ENCODE measurements at places on chromosomes 6 and 20.

DNA sequence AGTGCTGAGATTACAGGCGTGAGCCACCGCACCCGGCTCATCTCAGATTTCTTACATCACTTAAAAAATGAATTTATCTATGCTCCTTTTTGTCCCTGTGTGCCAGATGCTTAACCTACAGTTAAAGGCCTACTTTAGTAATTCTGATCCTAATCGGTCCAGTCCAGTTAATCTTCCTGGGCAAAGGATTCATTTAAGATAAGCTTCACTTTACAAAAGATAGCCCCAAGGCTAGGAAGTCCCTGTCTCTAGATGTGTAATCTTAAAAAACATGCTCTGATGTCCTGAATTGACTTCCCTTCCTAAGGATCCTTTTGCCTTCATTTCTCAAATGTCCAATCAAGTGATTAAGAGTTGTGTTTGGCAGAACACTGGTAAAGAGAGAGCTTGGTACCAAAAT lies 68.4 kb upstream of the IPCEF1 start:
- no peak for DNase-seq

DNA sequence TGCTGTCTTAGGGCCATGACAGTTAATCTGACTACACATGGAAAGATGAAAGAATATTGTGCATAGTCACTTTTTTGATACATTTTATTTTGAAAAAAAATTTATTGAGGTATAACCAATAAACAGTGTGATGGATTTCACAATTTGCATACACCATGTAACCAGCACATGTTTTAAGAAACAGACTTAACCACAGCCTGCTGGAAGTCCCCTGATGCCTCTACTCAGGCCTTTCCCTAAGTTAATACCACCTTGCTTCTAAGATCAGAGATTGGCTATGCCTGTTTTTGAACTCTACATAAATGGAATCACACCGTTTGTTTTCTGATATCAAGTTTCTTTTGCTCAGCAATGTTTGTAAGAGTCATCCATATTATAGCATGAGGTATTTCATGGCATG lies 136.3 kb downstream of the CFAP61 start:
- DNase-seq: no peak

GRCh38 chr6:91886183-91886795 lies 1299.4 kb upstream of the MAP3K7 start:
- no peak for DNase-seq

DNA sequence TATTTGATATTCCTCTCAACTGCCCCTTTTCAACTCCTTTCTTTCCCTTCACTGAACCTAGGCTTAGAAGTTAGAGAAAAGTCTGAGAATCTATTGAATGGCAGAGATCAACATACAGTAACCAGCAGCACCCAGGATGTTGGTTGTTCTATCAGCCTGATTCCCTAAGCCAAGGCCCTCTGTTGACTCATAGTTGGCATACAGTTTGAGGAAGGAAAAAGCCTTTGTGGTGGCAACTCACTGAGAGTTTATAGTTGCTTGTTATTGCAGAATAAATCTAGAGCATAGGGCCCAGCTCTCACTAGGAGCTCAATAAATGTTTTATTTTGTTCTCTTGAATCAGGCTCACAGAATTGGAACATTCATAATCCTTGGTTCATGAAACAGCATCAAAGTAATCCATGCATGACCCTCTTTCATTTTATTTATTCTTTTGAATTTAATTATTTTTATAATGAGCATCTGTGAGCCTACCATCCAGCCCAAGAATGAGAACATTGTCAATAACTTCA lies 119.1 kb upstream of the ADGRF1 start:
- DNase-seq: no peak

GRCh38 chr20:52529826-52530225 lies 338.2 kb upstream of the ZFP64 start:
- DNase-seq: peak; percentile 57

- DNase-seq: no peak
These were observed 8.0 kb upstream of the BCAS1 start for GRCh38 chr20:54078296-54078984.

DNA sequence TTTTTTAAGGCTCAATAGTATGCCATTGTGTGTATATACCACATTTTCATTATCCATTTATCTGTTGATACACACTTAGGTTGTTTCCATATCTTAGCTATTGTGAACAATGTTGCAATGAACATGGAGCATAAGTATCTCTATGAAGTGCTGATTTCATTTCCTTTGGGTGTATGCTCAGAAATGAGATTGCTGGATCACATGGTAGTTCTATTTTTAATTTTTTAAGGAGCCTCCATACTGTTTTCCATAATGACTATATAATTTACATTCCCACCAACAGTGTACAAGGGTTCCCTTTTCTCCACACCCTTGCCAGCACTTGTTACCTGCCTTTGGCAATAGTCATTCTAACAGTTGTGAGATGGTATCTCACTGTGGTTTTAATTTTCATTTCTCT lies 15.1 kb upstream of the HLA-DOA start:
- no peak for DNase-seq

DNA sequence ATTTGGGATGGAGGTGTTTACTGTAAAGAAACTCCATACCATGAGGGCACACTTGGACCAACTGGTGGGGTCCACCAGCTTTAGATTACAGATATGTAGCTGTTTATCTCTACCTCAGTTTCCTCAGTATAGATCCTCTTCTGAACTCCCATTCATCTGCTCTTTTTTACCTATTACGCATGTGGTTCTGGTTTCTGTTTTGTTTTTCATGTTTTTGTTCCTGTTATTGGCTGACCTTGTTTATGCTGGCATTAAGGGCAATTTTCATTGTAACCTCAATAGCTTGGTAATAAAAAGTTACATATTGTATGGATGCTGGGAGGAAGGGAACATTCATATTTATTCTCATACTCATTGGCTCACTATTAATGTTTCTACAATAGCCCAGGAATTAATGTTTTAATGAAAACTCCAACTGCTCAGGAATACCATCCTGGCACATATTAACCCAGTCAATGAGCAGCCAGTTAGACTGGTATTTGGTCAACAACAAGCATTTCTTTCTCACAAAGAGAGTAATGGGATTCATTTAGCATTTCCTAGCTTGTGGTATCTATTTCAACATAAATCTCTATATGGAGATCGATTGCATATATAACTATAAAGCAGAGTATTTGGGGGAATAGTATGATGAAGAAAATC lies 83.8 kb upstream of the FAM184A start:
- no peak for DNase-seq
